Ammon's horn (tissue), 1 donor: ENCODE measurements at places on chromosomes 2 and 18.
A peak's percentile ranks its signal among the peaks of the same experiment; 100 is the strongest.

DNA sequence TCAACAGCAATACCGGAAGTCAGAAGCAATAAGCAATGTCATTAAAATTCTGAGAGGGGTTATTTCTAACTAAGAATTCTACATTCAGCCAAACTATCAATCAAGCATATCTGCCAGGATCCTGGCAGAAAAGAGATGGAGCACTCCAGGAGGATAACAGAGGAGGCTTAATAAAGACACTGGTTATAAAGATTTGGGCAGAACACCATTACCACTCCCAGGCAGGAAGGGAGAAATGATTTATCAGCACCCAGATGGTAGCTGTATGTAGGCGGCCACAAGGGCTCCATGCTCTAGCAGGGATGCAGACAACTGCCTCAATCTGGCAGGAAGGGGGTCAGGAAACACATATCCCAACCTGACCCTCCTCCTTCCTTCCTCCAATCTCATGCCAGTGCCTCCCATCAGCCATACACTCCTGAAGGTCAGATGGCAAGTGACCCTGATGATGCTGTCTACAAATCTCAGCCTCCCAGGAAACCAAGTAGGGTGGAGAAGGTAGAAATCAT, 20.5 kb upstream of the TNFAIP6 start:
- peak; percentile 32 for DNase-seq

DNA sequence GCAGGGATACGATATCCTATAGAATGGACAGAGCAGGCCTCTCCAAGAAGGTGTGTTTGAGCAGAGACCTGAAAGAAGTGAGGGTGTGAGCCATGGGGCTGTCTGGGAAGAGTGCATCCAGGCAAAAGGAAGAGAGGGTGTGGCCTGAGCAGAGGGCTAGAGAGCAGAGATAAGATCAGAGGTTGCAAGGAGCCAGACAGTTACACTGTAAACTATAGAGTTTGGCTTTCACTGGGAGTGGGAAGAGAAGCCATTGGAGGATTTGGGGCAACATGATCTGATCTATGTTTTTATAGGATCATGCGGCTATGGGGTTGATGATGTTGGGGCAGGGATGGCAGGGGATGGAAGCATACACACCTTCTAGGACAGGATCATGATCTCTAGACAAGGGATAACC, 124.1 kb upstream of the MAP3K20 start:
- no peak for DNase-seq

GRCh38 chr2:30346471-30347169, 100.4 kb upstream of the LCLAT1 start:
- DNase-seq: peak; percentile 42

- peak; percentile 56 for DNase-seq
Observed at GRCh38 chr2:234955091-234955591, 3.3 kb downstream of the SH3BP4 start.

DNA sequence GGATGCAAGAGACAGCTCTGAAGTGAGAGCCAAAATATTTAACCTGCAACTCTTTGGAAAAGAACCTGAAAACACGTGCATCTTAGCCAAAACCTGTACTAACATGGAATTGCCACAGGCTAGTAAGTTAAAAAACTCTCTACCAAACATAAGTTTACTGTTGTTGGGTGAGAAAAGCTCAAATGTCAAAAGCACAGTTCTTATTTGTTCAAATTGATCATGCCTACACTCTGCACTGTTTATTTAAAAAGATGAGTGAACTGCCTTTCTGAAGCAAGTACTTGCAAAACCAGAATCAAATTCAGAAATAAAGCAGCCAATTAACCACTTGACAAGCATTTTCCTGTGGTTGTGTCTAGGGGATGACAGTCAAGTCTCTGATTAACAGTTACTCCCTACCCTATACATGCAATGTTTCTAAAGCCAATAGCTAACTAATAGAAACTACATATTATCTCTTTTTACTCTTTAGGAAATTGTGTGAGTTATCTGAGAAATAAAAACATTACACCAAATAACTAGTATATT, 5.6 kb downstream of the IKZF2 start:
- no peak for DNase-seq
